Ecto neural progenitor cell (in vitro differentiated cells): ENCODE measurements at places on chromosomes 7 and 10.

GRCh38 chr10:57864765-57865680 is 402.7 kb downstream of the IPMK start:
- DNase-seq, result no peak

- no peak for DNase-seq
These were observed 29.6 kb downstream of the DMBT1 start for GRCh38 chr10:122590153-122590552.

- DNase-seq, result no peak
These were observed 64.2 kb downstream of the AVL9 start for GRCh38 chr7:32559480-32559879.

GRCh38 chr10:70007116-70007820 is 45.4 kb upstream of the MACROH2A2 start:
- no peak for DNase-seq

GRCh38 chr7:156204820-156205219 is 392.6 kb upstream of the SHH start:
- no peak for DNase-seq

DNA sequence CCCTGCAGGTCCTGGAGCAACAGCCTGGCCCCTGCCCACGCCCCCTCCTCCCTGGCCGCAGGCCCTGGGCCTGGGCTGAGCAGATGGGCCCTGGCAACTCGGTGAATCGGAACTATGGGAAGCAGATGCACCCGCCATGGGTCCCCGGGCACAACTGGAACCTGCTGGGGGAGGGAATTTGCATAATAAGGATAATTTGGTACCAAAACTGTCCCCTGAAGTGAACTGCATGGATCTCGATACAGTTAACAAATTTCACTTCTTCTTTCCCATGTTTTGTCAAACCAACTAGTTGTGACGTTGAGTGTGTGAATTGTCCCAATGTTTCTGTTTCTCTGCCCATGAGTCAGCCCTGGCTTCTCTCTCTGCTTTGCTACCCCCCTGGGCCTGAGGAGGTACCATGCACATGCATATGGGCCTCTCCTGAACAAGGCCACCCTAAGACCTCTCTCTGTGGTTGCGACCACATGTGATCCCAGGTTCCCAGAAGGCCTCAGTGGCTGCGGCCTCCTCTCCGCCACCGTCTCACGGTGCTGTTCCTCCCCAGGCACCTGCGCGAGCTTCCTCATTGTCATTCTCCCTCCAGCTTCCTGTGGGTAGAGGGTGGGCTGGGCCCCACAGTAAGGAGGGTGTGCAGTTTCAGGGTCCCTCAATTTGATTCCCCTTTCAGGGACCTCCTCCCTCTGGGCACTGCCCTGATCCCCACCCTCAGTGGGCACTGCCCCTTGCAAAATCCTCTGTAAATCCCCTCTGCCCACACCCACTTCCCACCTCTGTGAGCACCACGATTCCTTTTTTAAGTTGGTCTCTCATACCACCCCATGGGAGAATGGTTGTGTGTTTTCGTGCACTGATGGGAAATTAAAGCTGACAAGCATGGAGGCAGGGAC is 40.0 kb downstream of the FIGNL1 start:
- no peak for DNase-seq

- no peak for DNase-seq
These were observed 22.8 kb downstream of the PRKAG2 start for GRCh38 chr7:151853896-151854719.

DNA sequence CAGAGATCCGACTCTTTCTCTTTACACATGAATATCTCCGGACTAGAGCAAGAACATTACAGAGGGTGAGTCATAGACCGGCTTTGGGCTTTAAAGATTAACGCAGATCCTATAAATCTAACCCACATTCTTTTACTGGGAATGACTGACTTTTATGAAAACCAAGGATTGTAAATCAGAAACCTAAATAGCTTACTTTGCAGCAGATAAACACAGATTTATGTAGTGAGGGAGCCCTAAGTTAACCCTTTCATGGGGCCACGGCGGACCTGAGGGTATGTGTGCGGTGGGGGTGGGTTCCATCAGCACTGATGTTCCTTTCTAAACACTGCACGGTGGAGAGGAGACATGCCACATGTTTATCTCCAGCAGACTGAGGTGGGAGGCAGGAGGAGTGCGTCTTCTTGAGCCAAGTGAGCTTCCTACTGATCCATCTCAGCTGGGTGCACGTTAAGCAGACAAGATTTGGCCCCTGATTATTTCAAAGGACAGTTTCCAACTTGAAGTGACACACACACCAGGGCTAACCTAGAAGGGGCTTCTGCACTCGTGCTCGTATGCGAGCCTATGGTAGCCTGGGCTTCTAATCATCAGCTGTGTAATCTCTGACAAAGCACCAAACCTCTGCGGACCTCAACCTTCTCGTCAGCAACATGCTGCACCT is 127.6 kb downstream of the WDR11 start:
- no peak for DNase-seq

DNA sequence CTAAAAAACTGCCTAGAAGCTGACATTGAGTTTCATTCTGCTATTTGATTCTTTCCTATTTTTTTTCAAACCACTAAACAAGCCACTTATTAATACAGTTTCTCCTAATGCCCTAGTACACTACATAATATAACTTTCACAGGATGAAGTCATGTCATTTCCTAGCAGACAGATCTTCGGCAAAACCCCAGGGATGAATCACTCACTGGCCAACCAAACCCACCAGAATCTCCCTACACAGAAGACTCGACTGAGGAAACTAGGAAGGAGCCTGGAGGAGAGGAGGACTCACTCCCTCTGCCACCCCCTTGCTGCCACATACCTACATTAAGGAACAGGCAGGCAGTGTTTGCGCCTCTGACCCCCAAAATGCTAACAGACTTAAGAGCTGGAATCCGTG is 33.4 kb downstream of the XPNPEP1 start:
- DNase-seq, result no peak

DNA sequence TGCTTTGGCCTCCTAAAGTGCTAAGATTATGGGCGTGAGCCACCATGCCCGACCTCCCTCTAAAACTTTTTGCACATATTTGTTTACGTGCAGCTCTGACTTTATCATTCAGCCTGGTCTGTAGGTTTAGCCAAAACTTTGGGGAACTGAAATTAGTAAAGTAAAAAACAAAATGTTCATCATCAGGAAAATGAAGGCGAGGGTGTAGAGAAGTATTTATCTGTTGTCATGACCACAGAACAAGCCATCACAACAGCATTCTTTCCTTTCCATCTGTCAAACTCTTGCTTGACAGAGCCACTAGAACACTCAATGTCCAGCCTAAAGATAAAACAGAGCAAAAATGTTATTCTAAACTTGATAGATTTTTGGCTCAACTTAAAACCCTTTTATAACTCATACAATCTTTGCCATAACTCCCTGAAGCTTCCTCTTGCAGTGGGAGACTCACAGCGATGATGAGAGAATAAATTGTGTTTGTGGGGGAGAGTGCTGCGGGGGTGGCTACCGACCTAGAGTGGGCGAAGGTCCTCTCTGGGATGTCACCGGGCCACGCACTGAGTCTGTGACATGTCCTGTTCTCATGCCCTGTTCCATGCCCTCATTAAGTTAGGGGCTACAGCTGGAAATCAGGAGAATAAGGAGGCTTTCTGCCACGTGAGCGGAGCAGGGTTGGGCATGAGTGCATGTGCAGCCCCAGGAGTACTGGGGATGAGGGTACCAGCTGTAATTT is 58.6 kb upstream of the MKRN1 start:
- no peak for DNase-seq

- no peak for DNase-seq
These were observed 58.0 kb downstream of the NEBL start for GRCh38 chr10:20839141-20839540.

DNA sequence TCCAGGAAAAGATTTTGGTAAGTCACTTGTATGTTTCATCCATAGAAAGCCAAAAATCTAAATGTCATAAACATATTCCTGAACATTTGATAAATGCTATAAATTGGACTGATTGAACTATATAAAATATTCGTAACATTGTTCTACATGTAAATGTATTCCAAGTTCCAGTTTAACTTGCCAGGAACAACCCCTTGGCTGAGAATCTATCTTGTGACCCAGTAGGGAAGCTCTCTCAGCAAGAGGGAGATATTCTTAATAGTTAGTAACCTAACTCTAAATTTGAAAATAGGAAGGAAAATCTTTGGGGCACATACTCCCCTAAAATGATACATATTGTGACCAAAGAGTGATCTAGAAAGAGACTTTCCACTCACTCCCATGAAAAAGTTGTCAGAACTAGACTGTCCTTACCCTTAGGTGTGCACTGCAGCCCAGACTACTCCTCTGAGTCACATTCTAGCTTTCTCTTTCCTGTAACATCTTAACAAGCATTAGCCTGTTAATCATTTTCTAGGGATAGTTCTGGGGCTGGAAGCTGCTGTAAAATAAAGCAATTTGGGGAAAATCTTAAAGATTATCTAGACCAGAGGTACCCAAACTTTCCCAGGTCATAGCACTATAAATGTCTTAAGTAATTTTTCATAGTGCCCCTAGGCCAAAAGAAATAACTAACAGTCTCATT is 73.7 kb upstream of the SKAP2 start:
- DNase-seq, result no peak

- no peak for DNase-seq
These were observed 230.9 kb downstream of the DNAJB6 start for GRCh38 chr7:157567666-157568065.

GRCh38 chr7:11203683-11204082 is 230.0 kb downstream of the PHF14 start:
- DNase-seq, result no peak

- DNase-seq, result no peak
These were observed 136.6 kb downstream of the CALN1 start for GRCh38 chr7:72275382-72276070.

DNA sequence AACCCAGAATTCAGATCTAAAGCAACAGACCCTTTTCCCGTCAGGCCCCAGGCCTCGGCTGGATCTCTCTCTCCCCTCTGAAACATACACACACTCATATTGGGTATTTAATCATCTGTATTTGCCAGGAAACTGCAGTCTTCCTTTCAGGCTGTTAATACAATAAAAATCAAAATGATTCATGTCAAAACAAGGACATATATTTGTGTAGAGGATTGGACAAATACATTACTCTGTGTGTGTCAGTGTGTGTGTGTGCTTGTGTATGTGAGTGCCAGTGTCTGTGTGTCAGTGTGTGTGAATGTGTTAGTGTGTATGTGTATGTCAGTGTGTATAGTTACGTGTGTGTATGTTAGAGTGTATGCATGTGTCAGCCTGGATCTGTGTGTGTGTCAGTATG is 90.8 kb downstream of the JCAD start:
- no peak for DNase-seq

DNA sequence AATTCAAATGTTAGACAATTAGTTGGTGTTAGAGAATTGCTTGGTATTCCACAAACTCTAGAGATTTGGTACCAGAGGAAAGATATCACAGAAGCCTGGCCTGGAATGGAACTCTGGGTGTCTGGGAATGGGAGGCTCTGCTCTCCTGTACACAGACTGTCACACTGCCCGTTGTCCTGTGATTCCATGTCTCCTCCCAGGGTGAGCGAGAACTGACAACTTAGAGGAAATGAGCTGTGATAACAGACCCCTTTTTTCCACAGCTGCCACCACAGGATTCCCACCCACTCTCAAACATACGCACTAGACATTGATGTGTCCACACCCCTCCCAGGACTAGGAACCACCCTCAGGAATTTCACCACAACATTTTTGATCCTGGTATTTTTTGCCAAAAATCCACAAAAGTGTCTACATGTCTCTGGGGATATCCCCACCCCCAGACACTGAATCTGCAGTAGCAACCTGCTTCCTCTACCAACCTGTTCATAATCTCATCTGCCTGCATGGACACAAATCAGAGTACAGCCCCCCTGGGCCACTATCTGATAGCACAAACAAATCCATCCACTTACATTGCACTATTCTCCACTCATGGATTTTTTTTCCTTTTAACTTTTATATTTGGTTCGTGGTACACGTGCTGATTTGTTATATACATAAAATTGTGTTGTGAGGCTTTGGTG is 4.7 kb downstream of the ZNF273 start:
- no peak for DNase-seq

DNA sequence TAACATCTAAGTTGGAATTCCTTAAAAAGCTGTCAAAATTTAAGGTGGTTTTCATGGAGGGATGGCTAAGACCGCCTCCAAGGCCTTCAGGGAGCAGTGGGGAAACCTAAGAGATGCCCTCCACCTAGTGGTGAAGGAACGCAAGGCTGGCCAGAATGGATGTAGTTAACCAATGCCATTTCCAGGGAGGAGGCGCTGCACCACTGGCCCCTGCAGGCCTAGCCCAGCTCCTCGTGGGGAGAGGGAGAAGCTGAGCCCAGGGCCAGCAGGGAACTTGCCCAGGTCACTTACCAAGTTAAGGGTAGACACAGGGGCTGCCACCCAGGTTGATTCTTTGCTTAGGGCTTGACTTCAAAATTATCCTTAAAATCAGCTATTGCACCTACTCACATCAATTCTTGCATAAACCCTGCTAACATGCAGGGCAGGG is 32.0 kb downstream of the FIGNL1 start:
- DNase-seq, result peak; percentile 80

DNA sequence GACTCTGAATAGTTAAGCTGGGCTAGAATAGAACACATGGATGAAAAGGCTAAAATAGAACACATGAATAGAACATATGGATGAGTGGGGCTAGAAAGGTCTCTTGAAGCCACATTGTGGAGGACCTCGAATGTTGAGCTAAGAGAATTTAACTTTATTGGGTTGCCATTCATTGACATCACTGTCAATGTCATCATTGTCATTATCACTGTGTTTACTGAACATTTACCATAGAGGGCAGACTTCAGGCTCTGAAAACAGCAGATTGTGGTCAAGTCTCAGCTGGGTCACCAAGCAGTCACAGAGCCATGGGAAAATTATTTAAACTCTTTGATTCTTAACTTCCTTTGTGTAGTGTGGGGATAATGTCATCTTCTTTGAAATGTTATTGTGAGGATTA is 80.4 kb downstream of the WDFY4 start:
- no peak for DNase-seq

DNA sequence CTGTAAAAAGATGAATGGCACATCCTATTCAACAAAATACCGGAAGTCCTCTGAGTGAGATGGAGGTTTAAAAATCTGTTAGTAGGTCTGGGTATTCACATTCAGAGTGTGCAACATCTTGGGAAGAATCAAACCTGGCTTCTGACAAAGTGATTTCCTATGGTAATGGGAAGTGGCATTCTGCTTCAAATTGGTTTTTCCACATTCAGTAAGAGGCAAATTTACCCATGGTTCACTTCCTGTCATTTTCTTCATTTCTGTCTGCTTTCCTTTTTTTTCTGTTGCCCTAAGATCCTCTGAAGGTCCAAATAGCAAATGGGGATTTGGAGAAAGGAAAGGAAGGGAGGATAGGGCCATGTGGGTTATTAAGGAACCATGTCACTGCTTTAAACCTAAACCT is 218.3 kb downstream of the DOCK4 start:
- no peak for DNase-seq

GRCh38 chr7:46205478-46205877 is 284.4 kb upstream of the IGFBP3 start:
- no peak for DNase-seq

- no peak for DNase-seq
These were observed 101.5 kb downstream of the ZNF92 start for GRCh38 chr7:65475040-65475726.

- DNase-seq, result no peak
These were observed 258.4 kb upstream of the MYO3A start for GRCh38 chr10:25675615-25676014.
